Left ventricle myocardium inferior (tissue), 1 donor: ENCODE measurements at places on chromosomes 7 and 10.

DNA sequence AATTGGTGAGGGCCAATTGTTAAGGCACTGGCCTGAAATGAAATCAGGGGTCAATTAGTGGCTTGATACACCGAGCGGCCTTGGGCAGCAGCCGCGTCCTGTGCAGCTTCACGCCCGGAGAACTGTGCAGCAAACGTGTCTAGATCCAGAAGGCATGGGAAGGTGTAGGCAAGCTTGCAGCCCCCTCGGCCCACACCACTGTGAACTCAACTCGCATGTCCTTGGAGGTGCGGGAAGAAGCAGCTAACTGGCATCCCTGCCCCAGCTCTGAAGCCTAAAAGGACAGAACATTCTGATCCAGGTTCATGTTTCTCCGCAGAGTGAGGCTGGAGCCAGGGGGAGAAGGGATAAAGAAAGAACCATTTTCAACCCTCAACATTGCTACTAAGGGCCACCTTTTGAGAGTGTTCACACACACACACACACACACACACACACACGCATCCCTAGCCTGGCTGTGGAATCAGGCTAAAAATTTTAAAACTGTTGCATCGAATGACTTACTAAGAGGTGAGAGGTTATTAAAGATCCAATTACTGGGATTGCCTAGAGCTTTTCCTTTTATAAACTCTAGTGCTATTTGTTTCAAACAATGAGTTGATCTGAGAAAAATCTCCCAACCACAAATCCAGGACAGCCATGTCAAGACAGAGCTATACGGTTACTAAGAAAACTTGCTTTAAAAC is 104.0 kb downstream of the PARP12 start:
- no peak for DNase-seq

DNA sequence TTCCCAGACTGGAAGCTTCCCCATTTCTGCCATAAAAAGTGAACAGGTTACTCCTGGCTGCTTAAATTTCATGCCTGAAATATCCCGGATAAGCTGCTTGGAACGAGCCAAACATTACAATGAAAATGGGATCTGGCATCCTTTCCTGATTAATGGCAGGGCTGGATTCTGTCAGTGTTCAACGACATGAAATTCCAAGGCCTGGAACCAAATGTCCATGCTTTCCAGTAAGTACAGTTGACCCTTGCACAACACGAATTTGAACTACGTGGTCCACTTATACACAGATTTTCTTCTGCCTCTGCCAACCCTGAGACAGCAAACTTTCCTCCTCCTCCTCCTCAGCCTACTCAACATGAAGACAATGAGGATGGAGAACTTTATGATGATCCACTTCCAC is 65.4 kb downstream of the SGMS1 start:
- no peak for DNase-seq

DNA sequence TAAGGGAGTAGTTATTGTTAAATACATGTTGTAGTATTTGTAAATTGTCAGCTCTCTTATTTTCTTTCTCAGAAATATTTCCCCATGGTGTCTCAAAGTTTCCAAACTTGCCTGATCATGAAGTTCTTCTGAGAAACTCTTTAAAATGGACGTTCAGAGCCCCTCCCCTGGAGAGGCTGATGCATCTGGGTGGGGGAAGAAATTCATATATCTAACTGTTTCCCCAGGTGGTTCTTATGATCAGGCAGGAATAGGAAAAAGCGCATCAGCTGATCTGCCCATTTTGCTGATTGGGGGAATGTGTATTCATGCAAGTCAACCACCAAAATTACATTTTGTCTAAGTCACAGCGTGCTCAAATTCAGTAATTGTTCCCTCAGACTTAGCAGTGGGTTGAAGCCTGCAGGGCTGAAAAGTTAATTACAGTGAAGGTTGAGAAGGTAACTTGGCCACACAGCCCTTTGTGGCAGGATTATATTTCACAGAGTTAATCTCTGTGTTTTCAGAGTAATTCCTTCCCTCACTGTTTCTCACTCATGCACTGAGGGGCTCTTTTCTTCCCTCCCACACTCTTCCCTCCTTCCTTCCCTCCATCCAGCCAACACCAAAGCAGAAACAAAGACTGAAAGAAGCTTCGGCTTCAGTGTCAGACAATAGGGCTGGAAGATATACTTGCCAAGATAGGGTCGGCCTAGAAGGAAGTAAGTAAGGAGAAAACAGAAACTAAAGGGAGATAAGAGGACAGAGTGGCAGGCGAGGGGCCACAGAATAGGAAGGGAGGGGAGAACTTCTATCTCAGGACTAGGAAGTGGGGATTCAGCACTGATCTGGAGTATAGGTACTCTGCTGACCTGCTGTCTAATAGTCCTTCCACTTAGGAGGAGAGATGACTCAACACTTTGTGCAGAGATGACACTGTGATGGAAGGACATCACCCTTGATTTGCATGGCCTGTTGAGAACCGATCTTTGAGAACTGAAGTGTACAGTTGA is 50.5 kb upstream of the STARD3NL start:
- DNase-seq: no peak

GRCh38 chr10:112356686-112357085 is 17.2 kb upstream of the ACSL5 start:
- no peak for DNase-seq

- no peak for DNase-seq
Measured at GRCh38 chr7:158685693-158686092, 18.9 kb downstream of the NCAPG2 start.

DNA sequence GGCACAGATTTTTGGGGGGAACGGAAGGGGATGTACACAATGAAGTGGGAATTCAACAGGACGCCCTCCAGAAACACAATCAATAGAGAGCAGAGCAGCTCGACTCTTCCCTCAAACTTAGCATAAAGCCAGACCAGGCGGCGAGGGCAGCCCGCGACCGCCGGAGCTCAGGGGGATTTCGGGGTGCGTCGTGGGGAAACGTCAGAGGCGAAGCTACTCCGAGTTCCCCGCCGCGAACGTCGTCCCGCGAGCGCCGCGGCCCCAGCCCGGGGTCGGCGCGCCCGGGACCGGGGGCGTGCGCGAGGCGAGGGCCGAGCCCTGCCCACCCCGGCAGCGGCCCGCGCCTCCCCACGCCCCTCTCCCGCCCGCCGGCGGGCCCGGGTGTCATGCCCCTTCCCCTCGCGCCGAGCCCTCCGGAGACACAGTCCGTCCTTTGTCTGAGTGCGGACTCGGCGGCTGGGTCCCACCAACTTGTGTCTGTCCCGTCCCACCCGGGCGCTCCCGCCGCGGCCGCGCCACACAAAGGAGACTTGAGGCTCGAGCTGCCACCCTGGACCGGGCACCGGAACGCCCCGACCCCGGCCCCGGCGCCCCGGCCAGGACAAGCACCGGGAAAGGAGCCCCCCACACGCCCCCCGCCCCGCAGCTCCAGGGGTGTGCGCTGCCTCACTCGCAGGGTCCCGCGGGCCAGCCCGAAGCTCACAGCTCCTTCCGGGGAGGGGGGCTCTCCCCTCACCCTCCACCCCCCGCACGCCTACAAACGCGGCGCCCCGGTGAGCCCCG is 634 bp downstream of the EZH2 start:
- peak; percentile 34 for DNase-seq

- DNase-seq: no peak
Measured at GRCh38 chr10:46288601-46289206, 1.9 kb downstream of the ANTXRL start.

DNA sequence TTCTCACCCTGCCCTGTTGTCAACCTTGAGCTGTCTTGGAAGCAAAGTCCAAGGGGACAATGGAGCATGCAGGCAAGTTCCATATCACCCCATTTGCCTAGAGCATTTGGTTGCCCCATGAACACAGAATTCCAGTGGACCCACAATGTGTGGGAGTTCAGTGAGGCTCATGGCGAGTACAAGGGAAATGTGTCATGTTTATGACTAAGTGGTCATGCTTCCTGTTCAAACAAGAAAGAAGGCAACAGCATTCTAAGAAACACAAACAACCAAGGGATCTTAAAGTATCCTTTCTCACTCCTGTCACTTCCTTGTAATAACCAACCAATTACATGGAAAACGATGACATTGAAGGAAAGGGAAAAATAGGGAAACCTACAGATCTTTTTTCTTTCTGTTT is 513.0 kb downstream of the INHBA start:
- DNase-seq: no peak

DNA sequence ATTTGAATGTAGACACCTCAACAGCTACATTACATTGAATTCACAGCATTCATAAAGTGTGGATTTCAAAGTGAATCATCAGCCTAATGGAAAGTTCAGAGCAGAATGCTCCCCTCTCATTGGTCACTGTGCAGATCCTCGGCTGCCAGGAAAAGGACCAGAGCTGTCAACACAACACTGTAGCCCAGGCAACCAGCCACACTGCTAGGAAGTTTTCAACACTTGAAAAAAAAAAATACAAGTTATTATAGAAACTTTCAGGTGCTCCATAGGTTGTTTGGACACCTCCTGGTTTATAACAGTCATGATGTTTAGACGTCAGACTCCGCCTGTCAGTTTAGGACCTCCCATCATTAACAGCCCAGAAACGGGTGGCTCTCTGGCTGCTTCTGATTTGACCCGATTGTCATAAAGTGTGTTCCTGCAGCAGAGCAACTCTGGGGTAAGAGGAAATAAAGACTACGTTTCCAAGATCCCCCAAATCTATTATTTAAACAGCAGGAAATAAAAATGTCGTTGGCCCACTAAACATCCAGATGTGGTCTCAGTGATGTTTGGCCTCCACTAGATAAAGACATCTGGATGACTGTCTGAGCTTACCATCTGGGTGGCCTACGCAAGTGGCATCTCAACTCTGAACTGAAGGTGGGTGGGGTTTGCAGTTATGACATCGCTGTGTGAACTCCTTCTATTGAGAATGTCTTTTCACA is 117.4 kb downstream of the CABCOCO1 start:
- DNase-seq: no peak

GRCh38 chr10:130368761-130369560 is 232.8 kb downstream of the GLRX3 start:
- DNase-seq: no peak

DNA sequence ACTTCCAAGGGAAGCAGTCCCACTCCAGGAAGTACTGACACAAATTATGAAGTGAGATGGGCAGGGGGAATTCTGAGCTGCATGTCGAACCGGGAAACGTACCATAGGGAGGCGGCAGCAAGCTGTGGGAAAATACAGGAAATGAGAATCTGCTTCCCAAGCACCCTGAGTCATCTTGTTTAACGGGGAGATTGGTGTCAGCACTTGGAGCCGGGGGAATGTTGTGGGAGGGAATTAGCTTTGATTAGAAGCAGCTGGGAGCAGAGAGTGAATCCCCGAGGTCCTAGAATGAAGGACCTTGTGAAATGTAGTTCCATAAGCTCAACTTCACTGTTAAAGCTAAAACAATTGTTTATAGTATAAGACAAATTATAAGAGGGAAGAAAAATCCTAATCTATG is 141.4 kb upstream of the PRKCQ start:
- DNase-seq: peak; percentile 41

- peak; percentile 80 for DNase-seq
Measured at GRCh38 chr10:119667562-119668328, 16.6 kb downstream of the BAG3 start.
